ENCODE measurements at places on chromosomes 3 and 15. TPM values are rescaled to one million over a fixed set of nuclear protein-coding genes. Genes with fewer than 3 reads are reported as not detected.

SPINK8 gene
- total RNA-seq = not detected

FBXL22 gene
- total RNA-seq = 2.0 TPM

EAF2 gene
- total RNA-seq = 2.8 TPM

MUC20 gene
- 0.69 TPM for total RNA-seq

KBTBD13 gene
- not detected for total RNA-seq

CLEC3B gene
- total RNA-seq = not detected

C3orf49 gene
- not detected for total RNA-seq

PLIN1 gene
- 1.0 TPM for total RNA-seq

BSN gene
- 0.92 TPM for total RNA-seq

GOLGA6L2 gene
- total RNA-seq = not detected

CSTA gene
- total RNA-seq = not detected

NECTIN3 gene
- total RNA-seq = 12.8 TPM

ARPP21 gene
- not detected for total RNA-seq

ZIC4 gene
- total RNA-seq = not detected

XXYLT1 gene
- total RNA-seq = 25.5 TPM

KNG1 gene
- not detected for total RNA-seq

LHFPL4 gene
- total RNA-seq = not detected

PLA2G4E gene
- not detected for total RNA-seq

XCR1 gene
- not detected for total RNA-seq

IMPG2 gene
- 0.17 TPM for total RNA-seq

GOLGA8M gene
- 0.51 TPM for total RNA-seq

A4GNT gene
- not detected for total RNA-seq

INKA1 gene
- total RNA-seq = 1.3 TPM

LDHAL6B gene
- not detected for total RNA-seq

CLDN18 gene
- not detected for total RNA-seq

TM4SF4 gene
- 0.23 TPM for total RNA-seq

LRRC2 gene
- 0.26 TPM for total RNA-seq

LRRC31 gene
- total RNA-seq = 0.04 TPM

CTSH gene
- total RNA-seq = 136 TPM

KLHL40 gene
- total RNA-seq = not detected

GCSAM gene
- not detected for total RNA-seq

ZMAT3 gene
- total RNA-seq = 2.9 TPM

C2CD4A gene
- total RNA-seq = 0.11 TPM

PPP2R3A gene
- total RNA-seq = 9.4 TPM

HERC2 gene
- 69.3 TPM for total RNA-seq

ITPKA gene
- total RNA-seq = 16.8 TPM

TMEM40 gene
- 10.4 TPM for total RNA-seq

All from PC-3 (cell line).